ENCODE measurements at places on chromosomes 7 and 10.
A peak's percentile ranks its signal among the peaks of the same experiment; 100 is the strongest.

- no peak for DNase-seq
Observed at GRCh38 chr10:22693371-22693784, 21.0 kb downstream of the PIP4K2A start.

DNA sequence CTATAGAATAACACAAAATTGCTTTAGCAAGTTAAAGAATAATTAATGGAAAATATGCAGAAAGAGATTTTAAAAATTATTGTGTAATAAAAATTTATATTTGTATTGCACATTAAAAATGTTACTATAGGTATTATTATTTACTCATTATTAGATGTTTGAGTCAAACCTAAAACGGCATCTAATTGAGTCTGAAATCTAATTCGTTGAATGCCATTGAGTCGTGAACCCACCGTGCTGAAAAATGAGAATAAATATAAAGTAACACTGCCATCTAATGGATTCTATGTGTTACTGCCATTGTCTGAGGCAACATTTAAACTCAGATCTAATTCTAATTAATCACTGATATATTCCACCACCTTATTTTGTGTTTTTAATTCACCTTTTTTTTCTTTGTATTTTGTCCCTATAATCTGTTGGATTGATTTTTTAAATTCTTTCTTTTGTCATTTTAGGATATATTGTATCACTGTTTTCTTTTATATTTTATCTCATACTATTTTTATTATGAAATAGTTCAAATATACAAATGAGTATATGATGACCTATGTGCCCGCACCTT, 62.2 kb downstream of the SAMD9 start:
- peak; percentile 56 for DNase-seq

- DNase-seq, result no peak
Observed at GRCh38 chr7:92916770-92917224, 80.4 kb upstream of the CDK6 start.

DNA sequence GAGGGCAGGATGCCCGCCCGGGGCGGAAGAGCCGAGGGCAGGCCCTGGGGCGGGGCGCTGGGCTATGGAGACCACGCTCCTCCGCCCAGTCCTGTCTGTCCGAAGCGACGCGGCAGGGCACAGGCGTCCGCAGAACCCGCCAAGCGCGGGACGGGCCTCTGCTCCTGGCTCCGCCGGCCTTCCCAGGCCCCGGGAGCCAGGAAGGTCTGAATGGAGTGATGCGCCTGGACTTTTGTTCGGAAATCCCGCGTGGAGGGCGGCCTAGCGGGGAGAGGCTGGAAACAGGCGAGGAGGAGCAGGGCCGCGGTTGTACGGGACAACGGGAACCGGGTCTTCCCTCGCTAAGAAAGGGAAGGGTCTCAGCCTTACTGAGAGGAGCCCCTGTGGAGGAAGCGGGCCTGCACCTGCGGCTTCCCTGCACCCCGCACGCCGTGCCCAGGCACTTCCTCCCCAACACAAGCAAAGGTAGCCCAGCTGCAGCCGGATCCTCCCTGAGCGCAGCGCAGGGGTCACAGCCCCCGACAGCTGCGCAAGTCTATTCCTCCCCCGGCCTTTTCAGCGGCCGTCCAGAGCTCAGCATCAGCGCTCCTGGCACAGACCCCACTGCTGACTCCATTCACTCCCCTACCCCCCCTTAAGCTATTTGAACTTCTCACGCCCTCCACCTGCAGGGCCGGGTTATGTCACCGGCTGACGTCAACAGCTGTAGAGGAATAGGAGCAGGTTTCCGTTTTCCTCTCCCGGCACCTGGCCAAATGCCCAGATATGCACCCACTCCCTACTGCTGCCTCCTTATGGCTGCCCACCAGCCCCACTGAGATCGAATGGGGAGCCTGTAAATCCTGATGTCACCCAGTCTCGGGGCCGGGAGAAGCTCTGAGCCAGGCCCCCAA, 143.2 kb upstream of the RET start:
- no peak for DNase-seq

DNA sequence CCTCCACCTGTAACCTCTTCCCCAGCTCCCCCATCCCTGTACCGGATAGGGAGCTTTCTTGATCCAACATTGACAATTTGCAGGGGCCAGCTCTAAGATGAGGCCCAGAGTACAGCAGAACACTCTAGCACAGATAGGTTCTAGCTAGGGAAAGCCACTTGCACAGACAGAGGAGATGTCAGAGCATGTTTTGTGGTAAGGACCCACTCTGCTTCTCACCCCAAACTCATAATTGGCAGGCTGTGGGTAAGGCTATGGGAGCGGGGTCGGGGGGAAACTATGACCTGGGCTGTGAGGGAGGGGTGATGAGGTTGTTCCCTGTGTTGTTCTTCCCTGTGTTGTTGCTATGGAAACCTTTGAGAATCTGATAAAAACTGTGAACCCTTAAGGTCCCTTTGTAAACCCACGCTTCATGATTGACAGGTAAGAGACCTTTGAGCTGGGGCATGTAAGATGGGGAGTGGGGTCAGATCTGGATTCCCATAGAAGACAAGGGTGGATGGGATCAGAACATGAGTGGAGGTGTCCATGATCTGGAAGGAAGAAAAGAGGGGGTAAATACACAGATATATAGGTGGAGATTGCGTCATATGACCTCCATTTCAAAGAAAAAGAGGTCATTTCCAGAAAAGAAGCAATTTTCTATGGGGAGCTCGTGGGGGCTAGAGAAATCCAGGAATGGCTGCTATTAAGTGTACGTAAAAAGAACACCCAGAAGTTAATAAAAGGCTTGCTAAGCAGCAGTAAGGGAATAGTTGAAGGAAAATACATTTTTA, 4.0 kb downstream of the CALD1 start:
- no peak for DNase-seq

DNA sequence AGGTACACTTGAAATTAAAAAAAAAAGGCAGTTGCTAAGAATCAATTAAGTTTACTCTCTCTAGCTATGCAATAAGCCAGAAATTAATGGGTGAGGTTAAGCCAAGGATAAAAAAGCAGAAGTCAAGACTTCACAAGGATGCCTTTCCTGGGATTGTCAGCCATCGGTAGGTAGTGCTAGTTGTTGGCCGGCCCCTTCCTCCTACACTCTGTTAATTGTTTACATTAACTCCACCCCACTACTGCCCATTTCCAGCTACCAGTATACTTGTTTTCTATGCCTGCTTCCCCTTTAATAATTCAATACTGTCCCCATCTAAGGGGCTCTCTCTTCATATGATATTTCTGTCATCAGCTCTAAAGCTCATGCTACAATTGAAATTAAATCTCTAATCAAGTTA, 461.0 kb downstream of the IPMK start:
- DNase-seq, result no peak

- no peak for DNase-seq
Observed at GRCh38 chr10:27638071-27638750, 107.4 kb downstream of the MKX start.

DNA sequence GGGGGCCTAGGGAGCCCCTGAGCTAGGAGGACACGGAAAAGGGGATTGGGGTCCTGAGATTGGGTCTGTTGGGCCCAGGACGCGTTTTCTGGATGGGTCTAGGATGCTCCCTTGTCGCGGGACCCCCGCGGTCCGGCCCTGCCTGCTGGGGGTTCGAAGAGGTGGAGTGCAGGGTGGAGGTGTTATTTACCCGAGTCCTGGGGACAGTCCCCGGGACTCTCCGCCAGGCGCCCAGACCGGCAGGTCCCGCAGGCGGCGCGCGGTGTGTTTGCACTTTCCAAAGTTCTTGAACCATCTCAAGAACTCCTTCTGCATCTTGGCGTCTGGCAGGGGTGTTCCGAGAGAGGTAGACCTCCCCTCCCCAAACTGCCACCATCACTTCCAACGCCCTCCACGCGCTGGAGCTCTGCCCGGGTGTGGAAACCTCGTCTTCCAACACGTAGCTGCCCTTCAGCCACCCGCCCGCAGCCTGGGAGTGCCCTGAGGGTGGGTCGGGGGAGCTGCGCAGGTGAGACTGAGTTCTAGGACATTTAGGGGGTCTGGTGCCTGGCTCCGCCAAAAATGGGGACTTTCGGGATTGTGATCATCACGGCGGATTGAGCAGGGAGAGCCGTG, 569 bp downstream of the CAV1 start:
- no peak for DNase-seq

DNA sequence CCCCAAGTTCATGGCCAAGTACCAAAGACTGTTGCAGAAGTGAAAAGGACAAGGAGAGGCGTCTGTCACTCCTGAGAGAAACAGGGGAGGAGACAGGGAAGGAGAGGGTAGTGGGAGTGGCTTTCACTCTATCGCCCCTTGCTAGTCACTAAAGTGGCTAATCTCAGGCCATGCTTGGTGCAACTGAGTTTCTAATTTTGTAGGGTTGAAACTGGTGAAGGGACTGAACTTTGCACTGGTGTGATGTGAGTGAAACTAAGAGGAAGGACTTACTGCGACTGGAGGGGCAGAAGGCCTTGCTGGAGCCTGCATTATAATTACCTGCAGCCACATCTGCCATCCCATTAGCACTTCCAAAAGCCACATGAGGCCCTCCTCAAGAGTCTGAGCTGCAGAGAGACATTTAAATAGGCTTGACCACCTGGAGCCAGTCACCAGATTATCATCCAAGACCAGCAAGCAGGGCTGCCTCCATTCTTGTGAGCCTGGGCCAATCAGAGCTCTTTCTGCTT, 107.2 kb upstream of the EEPD1 start:
- no peak for DNase-seq

GRCh38 chr10:77603534-77603927, 34.1 kb downstream of the KCNMA1 start:
- no peak for DNase-seq

DNA sequence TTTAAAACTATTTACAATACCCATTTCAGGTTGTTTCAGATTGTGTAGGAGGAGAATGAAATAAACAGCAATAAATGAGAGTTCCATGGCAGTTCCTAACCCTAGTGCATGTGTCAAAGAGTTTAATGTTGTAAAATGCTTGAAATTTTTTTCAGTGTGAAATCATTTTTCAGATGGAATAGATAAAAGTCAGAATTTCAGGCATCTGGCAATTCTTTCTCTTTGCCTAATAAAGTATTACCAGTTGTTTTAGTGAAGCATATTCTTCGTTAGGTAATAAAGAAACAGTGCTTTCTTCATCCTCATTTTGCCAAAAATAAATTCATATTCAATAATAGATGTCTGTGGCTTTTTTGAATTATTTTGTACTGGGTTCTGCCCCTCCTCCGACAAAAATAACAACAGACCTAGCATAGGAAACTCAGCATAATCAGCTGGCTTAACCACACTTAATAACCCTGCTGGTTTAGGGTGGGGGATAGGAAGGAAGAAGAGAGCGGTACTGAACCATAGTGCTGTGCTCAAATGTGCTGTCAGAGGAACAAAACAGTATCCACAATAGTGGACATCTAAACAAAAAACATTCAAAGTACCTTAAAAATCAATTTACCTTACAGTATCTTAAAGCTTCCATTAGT, 39.1 kb downstream of the MINDY3 start:
- no peak for DNase-seq

- no peak for DNase-seq
Observed at GRCh38 chr7:107527196-107527595, 36.5 kb downstream of the COG5 start.

DNA sequence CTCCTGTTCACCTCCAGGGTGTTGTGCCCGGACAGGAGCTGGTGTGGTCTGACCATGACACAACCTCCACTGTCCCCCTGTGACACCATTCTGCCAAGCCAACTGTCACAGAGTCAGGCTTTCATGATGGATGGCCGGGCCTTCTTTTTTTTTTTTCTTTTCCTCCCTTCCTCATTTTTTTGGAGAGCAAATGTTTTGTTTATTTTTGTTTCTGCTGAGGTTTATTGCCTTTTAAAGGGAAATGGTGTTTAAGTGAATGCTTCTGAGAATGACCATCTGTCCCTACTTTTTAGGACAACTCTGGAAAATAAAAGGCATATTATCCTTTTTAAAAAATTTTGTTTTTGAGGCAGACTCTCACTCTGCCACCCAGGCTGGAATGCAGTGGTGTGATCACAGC, 115.1 kb upstream of the NPS start:
- no peak for DNase-seq

DNA sequence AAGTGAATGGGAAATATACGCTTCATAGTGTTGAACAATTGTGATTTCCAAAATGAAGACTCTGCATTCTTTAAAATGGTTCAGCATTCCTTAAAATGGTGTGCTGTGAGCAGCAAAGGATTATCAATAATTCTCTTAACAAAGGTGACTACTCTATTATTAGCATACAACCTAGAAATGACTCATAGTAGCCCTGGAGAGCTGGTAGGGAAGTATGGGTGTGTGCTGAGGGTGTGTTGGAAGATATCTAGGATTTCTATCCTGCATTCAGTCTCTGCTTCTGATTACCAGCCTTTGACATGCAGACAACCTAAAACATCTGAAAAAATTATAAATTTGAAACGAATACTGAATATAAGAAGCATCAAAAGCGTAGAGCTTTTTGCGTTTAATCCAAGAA, 72.5 kb downstream of the SEMA3D start:
- DNase-seq, result no peak

DNA sequence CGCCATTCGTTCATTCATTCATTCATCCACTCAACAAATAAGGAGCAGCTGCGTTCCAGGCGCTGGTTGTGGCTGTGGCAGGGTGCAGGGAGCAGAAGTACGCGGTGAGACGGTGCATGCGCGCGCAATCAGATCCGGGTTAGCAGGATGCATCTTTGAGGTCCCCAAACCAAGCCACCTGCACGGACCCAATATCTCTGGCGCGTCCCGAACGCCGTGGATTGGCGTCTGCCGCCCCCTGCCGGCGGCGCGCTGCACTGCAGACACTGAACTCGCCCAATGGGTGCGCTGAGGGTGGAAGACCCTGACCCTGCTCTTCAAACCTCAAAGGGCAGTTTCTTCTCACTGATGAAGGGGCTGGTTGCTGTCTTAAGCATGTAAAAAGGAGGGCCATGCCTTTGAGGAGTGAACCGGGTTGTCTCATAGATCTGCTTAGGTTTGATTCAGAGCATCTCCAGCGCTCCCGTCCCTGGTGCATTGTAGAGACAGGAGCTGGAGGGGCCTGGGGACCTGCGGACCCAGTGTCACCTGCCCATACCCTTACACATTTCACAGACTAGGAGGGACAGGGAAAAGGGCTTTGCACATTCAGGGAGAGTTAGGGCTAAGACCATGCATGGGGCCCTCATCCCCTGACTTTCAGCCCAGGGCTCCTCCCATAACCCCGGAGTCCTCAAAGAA, 102.5 kb downstream of the RAMP3 start:
- DNase-seq, result peak; percentile 36

DNA sequence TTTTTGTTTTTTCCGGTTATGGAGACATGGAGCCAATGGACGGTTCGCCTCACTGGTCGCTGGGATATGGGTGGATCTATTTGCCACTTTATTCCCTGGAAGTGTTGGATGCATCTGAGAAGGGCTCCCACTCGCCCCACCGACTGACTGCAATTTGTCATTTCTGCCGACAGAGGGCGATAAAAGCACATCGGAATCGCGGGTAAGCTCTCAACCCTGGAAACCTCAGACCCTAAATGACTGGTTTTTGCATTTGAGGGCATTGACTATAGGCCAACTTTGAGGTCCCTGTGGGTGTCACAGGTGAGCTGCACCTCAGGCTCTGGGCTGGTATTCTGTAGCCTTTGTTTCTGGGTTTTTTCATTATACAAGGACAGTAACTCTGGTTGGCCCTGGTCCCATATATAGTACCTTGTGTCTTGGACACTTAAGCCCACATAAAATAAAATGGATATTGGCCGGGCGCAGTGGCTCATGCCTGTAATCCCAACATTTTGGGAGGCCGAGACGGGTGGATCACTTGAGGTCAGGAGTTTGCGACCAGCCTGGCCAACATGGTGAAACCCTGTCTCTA, 11.9 kb upstream of the OPALIN start:
- DNase-seq, result peak; percentile 18
